ENCODE measurements at places on chromosomes 7 and 10.
A peak's percentile ranks its signal among the peaks of the same experiment; 100 is the strongest.

DNA sequence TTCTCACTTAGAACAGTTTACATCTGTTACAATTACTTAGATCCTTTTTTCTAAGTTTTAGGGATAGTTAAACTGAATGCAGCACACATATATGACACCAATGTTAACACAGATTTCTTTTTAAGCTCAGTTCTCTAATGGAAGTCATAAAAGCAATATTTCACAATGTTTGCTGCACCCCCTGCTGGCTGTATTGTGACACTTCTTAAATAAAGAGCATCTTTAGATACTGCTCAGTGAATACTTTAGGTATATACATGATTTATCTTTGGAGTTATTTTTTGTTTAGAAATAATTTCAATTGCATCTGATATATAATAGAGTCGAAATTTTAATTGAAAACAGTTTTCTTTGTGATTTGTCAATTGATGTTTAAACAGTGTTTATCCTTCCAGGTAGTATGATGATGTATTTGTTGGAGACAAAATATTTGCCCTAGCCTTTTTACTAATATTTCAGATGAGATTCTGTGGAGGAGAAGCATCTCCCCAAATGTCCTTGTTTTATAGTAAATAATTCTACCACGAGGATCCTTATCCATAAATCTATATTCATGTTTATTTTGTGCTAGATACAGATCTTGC is 174.4 kb downstream of the ST7 start:
- peak; percentile 28 for DNase-seq

GRCh38 chr10:1148855-1149605 is 92.8 kb downstream of the WDR37 start:
- no peak for DNase-seq

GRCh38 chr7:43492896-43493295 is 90.0 kb upstream of the STK17A start:
- DNase-seq: no peak

GRCh38 chr7:79590391-79590790 is 136.9 kb upstream of the MAGI2 start:
- no peak for DNase-seq

DNA sequence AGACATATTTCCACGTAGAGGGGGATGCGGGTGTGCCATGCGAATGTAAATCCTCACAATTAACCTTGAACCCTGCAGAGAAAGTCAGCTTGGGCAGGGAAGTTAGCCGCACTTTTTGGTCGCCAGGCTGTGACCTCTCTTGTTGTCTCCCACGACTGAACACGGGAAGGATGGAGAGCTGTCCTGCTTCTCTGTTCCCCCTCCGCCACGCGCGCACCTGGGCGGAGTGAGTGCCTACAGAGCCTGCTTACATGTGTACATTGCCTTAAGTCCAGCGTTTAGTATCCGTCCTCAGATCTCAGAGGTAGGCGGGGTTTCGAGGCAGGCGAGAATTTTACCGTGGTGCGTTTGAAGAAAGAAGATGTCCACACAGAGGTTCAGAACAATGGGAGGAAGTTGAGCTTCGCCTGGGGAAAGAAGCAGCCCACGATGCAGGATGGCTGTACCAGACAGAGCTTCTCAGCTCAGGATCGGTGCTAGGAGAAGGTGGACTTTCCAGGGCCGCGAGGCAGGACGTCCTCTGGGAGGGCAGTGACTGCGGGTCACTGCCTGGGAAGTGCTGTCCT is 482 bp upstream of the ERCC6 start:
- DNase-seq: peak; percentile 3

DNA sequence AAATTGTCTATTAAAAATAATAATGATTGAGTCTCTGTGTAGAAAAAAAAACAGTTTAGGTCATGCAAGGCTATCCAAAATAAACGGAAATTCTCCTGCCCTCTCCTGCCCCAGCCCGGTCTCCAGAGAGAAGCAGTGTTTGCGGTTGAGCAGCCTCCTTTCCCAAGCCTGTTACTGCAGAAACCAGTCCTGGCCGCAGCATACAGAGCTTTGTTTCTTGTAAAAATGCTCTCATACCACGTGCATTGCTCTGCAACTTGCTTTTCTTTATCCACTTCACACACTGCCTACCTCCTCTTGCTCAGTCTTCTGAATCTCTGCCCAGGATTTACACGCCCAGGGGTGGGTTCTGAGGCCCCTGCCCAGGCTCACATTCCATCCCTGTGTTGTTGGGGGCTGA is 34.4 kb upstream of the CUL1 start:
- no peak for DNase-seq

DNA sequence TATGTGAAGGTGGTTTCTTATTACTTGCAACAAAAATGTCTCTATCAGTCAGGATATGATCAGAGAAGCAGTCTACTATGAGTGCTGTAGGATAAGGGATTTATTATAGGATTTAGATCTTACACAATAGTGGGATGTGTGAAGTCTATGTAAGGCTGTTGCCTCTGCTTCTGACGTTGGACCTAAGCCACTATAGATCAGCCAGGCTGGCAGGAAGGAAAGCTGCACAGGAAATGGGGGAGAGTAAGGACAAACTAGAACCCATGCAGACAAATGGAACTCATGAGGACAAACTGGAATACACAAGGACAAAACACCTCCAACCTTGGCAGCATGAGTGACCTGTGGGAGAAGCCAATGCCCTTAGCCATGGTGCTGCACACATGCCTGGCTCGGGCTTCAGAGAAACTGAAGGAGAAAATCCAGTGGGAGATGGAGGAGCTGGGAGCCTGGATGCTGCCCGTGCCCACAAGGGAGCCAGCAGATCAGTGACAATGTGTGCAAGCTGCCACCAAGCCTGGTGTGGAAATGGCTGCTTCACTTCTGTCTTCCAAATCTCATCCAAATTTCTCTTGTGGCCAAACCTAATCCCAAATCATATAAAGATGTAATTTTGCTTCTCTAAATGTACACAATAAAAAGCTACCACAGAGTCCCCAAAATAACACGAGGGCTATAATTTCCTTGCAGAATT is 147.0 kb upstream of the PCGF5 start:
- DNase-seq: no peak

DNA sequence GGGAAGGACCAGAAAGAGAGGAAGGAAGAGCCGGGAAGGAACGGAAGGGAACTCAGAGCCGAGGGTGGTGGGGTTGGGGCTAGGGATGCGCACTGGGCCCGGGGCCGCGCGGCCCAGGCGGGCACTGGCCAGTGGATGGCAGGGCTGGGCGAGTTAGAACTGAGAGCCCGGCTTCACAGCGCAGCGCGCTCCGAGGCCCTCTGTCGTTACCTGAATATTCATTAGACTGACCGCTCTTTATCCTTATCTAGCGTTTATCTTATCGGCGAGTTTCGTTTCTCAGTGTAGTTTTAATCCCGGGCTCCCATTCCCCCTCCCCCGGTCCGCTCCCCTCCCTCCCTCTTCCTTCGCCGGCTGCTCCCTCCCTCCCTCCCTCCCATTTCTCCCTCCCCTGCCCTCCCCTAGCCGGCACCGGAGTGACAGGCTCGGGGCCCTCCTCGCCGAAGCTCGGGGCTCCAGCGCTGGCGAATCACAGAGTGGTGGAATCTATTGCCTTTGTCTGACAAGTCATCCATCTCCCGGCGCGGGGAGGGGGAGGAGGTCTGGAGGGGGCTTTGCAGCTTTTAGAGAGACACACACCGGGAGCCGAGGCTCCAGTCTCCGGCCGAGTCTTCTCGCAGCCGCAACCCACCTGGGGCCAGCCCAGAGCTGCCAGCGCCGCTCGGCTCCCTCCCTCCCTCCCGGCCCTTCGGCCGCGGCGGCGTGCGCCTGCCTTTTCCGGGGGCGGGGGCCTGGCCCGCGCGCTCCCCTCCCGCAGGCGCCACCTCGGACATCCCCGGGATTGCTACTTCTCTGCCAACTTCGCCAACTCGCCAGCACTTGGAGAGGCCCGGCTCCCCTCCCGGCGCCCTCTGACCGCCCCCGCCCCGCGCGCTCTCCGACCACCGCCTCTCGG is at the start of gene PAX2:
TSS of gene PAX2 (plus strand) at position 596 of the 895 bp plus-strand sequence. CDS start 679 bp downstream, outside the sequence.
- no peak for DNase-seq

GRCh38 chr7:43721193-43721806 is 8.0 kb downstream of the COA1 start:
- DNase-seq: no peak

DNA sequence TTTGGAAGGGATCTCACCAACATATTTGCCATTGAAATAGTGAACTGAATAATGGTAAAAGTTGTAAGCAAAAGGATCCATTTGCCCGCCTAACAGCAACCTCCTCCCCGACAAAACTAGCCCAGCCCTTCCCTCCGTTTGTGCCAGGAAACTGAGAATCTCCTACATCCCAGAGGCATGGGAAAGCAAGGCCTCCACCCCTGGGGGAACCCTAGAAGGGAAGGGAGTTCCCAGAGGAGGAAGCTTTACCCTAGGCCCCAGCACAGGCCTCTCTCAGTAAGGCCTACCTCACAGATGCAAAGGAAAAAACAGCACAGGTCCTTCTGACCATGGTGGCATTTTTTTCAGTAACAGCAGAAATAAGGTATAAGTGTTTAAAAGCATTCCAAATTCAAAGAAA is 229.7 kb downstream of the ELMO1 start:
- no peak for DNase-seq

Measured in T-helper 9 cell (primary cell).